ENCODE measurements at places on chromosomes 16 and 17.

GRCh38 chr17:29331708-29332085, 37.7 kb upstream of the NUFIP2 start:
- no peak for DNase-seq

DNA sequence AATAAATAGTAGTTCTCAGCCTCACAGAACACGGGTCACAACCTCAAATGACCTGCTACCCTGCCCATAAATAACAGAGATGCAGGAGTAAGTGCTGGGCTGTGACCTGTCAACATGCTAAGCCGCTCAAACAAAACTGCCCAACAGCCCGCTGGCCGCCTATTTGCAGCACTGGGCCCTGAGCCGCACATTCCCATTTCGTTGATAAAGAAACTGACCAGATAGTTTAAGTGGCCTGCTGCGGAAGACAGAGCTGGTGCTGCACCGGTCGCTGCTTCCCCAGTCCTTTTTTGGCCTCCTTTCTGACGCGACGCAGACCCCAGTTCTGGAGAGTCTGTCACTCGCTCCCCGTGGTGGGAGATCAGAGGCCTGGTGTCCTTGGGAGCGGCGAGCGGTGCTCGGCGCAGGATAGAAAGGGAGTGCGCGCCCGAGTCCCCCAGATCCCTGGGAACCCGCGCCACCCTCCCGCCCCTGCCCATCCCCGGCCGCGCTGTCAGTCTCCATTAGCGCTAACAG, 349 bp upstream of the SLC6A2 start:
- DNase-seq, result no peak

- no peak for DNase-seq
Observed at GRCh38 chr17:57341611-57342540, 85.6 kb downstream of the MSI2 start.

DNA sequence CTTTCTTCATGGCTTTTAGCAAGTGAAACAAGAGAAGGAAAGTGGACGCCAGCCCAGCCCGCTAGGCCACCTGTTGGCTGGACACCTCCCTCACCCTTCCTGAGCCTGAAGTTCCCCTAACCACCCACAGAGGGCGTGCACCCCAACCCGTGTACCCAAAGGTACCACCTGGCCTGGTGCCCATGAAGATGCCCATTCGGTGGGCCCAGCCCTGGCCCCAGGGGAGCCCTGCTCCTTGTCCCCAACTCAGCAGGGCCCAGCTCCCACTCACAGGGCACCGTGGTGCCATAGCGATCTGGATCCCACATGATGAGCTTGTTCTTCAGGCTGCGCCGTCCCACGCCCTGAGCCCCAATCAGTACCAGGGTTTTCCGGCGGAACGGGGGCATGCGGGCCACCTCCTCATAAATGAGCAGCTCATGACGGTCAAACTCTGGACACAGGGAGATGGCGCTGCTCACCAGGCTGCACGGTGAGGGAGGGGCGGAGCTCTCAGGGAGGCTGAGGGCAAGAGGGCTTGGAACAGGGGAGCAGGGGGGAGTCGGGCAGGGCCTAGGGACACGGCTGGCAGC, 26.8 kb downstream of the MPP2 start:
- DNase-seq, result no peak

GRCh38 chr17:19381741-19382444, 3.6 kb downstream of the MAPK7 start:
- DNase-seq, result no peak

- no peak for DNase-seq
Observed at GRCh38 chr16:17647879-17648872, 177.4 kb upstream of the XYLT1 start.

DNA sequence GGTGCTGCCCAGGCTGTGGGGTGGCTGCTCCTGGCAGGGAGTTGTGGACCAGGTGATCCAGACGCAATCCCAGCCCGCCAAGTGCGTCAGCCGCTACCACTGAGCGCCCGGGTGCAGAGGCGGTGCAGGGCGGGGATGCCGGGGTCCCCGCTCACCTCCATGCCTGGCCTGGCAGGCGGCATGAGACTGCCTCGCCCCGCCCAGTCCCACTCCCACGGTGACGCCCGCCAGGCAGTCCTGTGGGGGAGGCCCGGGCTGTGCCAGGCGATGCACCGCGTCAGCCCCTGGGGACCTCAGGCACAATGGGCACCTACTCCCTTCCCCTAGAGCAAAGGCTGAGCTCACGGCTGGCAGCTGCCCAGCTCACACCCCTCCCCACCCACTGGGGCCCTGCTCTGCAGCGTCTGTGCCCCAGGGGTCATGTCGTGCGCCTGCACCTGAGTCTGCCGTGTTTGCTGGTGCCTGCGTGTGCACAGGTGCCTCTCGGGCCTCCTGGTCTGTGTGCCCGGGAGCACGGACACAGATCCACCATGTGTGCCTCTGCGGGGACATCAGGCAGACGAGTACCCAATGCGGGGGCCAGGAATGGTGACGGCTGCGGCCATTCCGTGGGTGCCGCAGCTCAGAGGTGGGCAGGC, 5.3 kb downstream of the RPUSD1 start:
- no peak for DNase-seq

DNA sequence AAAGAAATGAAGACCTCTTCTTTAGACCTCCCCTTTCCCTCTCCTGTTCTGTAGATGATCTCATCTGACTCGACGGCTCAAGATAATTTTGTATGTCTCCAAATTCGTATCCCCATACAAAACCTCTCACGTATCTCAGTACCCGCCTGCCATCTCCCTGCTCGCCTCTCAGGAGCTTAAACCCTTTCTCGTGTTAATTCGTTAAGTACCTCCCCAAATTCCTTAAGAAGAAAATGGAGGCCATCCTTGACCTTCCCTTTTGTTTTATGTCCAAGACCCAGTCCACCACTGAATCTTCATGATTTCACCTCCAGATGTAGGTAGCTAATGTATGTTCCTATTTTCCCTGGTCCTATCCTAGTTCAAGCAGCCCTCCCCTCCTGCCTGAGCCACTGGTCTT, 41.6 kb downstream of the OR3A1 start:
- DNase-seq, result no peak

GRCh38 chr17:72175787-72176515, 55.1 kb downstream of the SOX9 start:
- DNase-seq, result no peak

- DNase-seq, result no peak
Observed at GRCh38 chr16:11383481-11384183, 38.4 kb downstream of the RMI2 start.

GRCh38 chr17:41505809-41506767, 676 bp upstream of the KRT13 start:
- peak; percentile 23 for DNase-seq

GRCh38 chr16:19232988-19233387, 52.5 kb upstream of the CLEC19A start:
- DNase-seq, result no peak

DNA sequence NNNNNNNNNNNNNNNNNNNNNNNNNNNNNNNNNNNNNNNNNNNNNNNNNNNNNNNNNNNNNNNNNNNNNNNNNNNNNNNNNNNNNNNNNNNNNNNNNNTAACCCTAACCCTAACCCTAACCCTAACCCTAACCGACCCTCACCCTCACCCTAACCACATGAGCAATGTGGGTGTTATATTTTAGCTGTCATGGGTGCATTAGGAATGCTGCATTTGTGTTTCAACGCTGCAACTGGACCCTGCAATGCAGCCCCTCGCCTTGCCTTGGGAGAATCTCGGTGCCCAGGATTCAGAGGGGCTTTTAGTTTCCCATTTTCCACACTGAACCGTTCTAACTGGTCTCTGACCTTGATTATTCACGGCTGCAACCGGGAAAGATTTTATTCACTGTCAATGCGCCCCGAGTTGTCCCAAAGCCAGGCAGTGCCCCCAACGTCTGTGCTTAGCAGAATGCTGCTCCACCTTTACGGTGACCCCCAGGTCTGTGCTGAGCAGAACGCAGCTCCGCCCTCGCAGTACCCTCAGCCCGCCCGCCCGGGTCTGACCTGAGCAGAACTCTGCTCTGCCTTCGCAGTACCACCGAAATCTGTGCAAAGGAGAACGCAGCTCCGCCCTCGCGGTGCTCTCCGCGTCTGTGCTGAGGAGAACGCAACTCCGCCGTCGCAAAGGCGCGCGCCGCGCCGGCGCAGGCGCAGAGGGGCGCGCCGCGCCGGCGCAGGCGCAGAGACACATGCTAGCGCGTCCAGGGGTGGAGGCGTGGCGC, 43.3 kb downstream of the POLR3K start:
- DNase-seq, result no peak

DNA sequence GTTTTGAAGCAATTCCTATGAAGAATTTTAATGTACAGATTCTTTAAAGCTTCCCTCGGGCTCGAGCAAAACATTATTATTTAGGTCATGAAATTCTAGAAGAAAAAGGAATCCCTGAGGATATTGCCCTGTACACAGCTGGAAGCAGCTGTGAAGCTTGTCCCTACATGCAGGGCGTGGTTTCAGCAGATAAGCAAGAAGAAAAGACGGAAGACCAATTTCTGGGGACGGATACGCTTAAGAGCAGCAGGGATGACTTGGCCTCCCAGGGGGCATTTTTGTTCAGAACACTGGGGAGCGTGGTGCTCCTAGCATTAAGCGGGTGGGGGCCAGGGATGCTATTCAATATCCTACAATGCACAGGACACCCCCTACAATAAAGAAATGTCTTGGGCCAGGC, 34.3 kb downstream of the LITAF start:
- no peak for DNase-seq

DNA sequence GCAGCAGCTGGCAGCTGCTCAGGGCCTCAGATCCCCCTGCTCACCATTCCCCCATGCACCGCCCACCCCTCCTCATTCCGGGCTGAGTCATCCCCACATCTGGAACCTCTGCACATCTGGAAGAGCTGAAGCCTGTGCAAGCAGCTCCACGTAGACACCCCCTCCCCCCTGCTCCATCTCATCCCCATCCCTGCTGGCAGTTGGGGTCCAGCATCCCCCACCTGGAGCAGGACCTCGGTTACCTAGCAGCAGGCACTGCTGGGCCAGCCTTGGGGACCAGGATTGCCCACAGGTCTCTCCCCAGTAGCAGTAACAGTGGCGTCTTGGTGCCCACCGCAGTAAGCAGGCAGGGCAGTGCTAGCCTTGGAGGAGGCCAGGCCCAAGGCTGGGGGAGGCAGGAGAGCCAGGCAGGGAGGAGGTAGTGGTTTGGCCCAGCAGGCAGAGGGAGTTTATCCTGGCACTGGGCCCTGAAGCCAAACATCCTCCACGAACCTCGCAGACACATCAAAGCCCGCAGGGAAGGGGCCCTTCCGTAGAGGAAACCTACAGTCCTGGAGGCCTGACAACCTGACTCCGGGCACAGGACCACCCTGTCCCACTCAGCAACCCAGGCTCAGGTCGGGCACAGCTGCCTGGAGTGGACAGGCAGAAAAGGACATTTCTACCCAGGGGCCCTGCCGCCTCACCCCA, 7.7 kb upstream of the TMEM92 start:
- no peak for DNase-seq

Data from inflammatory macrophage treated with lipopolysaccharide for 1 hour (primary cell).